ENCODE measurements at places on chromosomes 2 and 18.

DNA sequence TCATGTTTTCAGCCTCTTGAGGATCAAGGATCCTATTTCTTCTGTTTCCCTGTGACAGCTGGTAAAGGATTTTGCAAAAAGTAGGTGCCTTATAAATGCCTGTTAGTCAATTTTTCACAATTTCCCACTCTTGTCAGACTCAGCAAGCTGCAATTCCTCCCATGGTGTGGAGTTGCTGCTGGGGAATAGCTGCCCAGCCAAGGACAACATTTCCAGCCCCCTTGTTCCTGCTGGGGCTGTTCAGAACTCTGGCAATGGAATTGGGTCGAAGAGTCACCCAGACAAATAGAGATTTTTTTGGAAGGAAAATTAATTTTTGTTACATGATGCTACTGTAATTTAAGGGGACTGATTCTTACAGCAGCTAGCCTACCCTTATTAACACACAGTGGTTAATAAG, 43.7 kb downstream of the FSHR start:
- no peaks in the 10 kb centered on the region for H3K36me3 ChIP-seq
- no peak overlapping the region for H3K27ac ChIP-seq
- H3K4me1 ChIP-seq: no peaks in the 10 kb centered on the region
- no peak for DNase-seq
- H3K4me3 ChIP-seq: no peak overlapping the region

DNA sequence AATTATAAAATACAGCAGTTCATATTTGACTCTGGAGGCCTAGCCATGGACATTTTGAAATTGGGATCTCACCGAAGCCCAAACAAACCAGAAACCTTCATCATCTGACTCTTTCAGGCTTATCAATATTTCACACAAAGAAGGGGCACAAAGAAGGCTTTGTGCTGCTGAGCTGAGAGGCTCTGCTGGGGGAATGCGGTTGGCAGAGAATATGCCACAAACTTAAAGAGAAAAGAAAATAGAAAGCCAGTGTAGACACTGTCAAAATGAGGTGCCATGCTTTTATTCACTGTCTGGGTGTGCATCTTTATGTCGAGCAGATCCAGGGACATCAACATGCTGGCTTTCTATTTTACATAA, 162.6 kb downstream of the QPCT start:
- no peaks in the 10 kb centered on the region for H3K27me3 ChIP-seq
- H3K4me3 ChIP-seq: no peak overlapping the region
- peaks cover 3% of the 10 kb centered on the region for H3K4me1 ChIP-seq
- no peaks in the 10 kb centered on the region for H3K36me3 ChIP-seq
- no peak for DNase-seq
- no peak overlapping the region for H3K27ac ChIP-seq

GRCh38 chr2:1650085-1650872, 94.0 kb downstream of the PXDN start:
- DNase-seq: no peak
- no peak overlapping the region for H3K27ac ChIP-seq
- no peaks in the 10 kb centered on the region for H3K27me3 ChIP-seq
- no peak overlapping the region for H3K4me3 ChIP-seq

DNA sequence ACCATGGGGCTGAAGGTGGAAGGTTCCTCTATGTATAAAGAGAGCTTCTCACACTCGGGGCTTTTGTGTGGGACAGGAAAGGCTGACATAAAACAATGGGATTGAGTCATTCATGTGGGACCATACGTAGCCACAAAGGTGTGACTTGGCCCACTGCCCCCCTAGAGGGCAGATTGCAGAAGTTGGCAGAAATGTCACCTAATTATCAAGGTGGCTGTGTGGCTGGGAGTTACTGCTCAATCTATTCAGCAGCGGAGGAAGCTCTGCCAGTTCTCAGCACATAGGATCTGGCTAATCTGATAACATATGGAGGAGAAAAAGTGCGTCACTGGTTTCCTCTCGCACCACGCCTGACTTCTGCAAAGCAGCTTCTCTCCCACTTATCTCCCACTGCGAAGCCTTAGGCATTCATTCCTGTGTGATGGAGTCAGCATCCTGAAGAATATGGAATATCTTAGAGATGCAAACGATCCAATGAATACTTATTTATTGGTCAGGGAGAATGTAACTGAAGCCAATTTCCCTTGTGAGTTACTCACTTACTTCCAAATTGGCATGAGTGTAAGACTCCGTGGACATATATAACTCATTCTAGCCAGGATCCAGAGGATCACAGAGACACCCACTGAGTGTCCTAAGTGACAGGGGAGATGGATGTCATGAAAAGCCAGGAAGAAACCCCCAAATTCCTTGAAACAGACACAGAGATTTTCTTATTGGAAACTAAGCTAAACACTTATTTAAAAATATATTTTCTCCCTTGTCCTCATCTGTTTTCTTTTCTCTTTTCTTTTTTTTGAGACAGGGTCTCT, 344.8 kb downstream of the TGIF1 start:
- peaks cover 5% of the 10 kb centered on the region for H3K4me1 ChIP-seq
- no peak overlapping the region for H3K27ac ChIP-seq
- no peaks in the 10 kb centered on the region for H3K36me3 ChIP-seq
- H3K4me3 ChIP-seq: no peak overlapping the region

DNA sequence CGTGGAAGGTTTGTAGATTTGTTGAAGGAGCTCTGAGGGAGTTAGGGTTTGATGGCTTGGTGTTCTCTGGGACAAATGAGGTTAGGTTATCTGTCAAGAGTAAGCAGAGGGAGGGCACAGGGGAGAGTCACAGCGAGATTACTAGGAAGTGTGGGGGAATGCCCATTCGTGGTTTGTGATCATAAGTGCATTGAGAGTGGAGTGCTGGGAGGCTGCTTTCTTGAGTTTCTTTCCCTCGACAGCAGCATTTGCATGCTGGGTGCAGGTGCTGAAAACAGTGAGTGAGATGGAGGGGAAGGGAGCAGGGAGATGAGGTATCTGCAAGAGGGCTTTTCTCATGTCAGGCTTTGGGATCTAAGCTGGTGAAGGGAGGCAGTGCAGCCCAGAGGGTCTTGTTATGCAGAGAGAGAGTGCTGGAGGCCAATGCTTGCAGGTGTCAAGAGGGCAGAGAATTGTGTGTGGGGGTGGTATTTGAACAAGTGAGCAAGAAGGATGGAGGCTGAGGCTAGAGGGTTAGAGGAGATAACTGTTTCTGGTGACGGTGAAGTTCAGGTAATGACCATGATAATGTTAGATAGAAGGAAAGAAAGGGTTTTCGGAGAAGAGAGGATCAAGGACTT, 8.8 kb downstream of the RALB start:
- no peak for DNase-seq
- no peak overlapping the region for H3K4me3 ChIP-seq
- no peaks in the 10 kb centered on the region for H3K27me3 ChIP-seq
- no peak overlapping the region for H3K27ac ChIP-seq
- H3K4me1 ChIP-seq: peaks cover 56% of the 10 kb centered on the region

All from CD14-positive monocyte (primary cell).